ENCODE measurements at places on chromosomes 3 and 15.

DNA sequence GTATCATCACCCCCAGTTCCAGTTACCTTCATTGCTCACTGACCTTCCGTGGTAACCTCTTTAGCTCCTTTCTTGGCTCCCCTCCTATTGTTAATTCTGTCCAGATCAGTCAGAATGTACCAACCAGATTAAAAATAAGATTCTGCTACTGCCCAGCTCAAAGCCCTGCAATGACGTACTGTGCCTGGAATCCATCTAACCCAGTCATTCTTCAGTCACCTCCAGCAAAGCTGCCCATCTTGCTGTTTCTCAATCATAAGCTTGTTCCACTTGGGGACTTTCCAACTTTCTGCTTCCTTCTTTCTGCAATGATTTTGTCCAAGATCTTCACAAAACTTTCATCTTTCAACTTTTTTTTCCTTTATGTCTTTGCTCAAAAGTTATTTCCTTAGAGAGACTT is 512.0 kb upstream of the ZNF385D start:
- DNase-seq, result no peak

- no peak for DNase-seq
Measured at GRCh38 chr3:173660645-173661299, 263.2 kb downstream of the NLGN1 start.

DNA sequence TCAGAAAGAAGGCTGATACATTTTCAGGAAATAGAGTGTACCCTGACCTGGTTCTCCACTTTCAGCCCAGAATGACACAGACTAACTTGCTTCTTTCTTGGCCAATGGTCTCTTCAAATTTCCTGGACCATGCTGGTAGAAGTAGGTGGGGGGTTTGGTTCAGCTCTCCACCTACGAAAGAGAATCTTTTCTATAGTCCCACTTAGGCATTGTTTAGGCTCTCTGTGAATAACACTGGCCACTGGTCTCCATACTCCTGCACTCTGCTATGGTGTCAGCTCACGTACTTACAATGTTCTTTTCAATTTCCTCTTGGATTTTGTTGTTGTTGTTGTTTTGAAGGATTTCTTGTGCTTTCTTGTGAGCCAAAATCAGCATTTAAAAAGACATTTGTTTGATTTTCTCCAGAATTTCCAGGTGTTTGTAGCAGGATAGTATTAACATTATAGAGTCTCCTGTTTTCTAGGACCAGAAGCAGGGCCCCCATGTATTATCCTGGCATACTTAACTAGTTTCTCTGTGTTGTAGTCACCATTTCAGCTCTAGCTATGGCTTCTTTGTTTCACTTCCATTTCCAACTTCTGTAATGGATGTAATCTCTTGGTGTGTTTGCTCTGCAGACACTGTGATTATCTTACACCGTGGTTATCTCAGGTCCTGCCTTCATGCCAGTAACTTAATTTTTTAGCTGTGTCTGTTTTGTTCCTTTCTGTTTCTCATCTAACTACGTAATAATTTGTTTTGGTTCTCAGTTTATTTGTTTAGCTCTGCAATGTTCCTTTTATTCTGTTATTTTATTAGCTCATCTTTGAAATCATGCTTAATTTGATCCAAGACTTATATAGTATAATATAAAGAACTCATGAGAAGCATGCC is 61.4 kb downstream of the CHRNA7 start:
- no peak for DNase-seq

GRCh38 chr3:49804141-49805041 is 1.3 kb downstream of the INKA1 start:
- DNase-seq, result no peak

DNA sequence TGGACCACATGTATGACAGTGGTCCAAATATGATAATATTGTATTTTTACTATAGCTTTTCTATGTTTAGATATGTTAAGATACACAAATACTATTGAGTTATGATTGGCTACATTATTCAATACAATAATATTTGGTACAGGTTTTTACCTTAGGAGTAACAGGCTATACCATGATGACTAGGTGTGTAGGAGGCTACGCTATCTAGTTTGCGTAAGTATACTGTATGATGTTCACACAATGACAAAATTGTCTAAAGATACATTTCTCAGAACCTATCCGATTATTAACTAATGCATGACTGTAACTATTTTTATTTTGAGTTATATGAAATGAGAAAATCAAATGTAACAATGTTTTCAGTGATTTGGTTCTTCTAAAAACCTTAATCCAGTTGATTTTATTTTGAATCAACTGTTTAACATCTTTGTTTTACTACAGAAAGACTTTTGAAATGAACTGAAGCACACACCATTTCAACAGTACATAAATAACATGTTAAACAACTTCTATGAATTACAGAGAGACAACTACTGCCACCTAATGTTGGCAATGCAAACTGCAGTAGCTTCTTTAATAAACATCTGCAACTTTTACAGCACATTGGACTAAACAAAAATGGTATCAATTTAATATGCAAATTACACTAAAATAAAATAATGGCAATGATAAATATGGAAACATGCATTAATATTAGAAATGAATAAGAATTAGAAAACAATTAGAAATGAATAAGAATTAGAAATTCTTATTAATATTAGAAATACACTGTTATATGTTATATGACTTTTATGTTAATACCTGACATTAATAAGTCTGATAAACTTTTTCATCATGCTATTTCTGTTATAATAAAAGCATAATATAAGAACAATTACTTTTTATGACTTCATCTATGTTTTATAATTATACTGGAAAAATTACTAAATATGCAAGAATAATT is 255.7 kb downstream of the MBNL1 start:
- no peak for DNase-seq

- no peak for DNase-seq
Measured at GRCh38 chr3:105730801-105731354, 137.9 kb downstream of the CBLB start.

DNA sequence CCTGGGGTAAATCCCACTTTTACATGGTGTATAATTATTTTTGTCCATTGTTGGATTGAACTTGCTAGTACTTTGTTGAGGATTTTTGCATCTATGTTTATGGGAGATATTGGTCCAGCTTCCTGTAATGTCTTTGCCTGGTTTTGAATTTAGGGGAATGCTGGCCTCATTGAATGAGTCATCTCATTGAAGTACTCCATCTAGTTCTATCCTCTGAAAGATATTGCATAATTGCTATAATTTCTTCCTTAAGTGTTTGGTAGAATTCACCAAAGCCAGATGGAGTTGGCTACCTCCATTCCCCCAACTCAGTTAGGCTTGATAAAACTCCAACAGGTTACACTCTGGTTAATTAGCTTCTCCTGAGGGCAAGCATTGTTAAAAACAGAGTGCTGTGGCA is 237.4 kb upstream of the TGFBR2 start:
- DNase-seq, result no peak

DNA sequence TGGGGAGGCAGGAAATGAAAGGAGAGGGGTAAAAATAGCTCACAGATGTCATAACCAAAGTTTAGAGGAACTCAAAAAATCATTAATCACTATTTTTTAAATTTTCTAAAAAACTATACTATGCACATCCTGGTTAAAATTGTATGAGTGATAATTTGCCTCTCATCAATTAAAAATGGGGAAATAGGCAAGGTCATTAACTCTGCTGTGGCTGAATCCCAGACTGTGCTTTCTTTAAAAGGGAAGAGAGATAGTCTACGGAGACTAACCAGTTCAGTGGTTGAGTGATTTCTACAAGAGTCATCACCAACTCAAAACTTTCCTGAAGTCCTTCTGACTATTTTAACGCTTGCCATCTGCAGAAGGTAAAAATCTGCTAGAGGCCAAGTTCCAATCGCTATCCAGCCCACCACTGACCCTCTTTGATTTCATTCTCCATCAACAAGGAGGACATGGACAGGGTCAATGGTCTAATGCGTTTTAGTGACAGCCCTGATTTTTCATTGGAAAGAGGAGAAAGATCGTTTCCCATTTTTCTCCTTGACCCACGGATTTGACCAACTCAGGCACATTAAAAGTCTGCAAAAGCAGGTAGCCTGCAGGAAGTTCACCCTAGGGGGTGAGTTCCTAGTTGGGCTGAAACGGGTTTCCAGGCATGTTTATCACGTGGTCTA is 850 bp downstream of the SUCLG2 start:
- no peak for DNase-seq
